ENCODE measurements at places on chromosomes 2 and 18.

- DNase-seq, result no peak
Observed at GRCh38 chr2:14418115-14418514, 214.4 kb upstream of the LRATD1 start.

DNA sequence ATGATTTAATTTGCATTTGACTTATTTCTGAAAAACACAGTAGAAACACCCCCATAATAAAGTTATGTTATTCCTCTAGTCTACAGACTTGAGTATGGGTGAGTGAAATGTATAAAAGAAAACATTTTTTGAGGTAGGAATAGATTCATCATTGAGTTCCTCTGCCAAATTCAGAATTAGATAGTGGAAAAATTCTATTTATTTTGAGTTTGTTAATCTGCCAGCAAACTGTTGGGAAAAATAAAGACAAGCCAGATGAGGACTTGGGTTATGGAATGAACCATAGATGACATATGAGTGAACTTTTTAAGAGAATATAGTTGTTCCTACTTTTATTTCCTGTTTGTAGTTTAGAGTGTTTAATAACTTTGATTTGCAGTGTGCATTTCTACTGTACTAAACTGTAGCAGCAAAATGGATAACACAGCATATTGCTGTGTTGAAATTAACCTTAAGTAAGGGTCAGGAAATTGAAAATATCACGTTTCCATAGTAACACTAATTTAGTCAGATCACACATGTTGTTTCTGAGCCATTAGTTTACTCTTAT is 35.6 kb upstream of the PNPT1 start:
- no peak for DNase-seq

GRCh38 chr2:118726821-118727220 is 120.6 kb downstream of the EN1 start:
- DNase-seq, result no peak

DNA sequence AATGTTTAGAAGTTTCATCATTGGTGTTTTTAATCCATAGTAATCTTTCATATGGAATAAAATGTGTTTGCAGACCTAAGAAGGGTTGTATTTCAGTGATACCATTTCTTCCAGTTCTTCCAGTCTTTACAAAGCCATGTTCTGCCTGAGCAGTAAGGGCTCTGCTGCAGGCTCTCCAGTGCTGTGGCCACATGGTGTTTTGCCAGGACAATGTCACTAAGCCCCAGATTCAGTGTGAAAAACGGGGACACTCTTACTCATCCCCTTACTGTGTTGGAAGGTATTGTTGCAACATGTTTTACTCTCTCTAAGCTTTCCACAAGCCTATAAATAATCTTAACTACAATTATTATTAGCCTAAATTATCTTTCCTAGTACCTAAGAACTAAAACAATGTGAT is 481.4 kb upstream of the CDH7 start:
- peak; percentile 15 for DNase-seq

Measured in NCI-H146 (cell line).